ENCODE measurements at places on chromosomes 6 and 20.

DNA sequence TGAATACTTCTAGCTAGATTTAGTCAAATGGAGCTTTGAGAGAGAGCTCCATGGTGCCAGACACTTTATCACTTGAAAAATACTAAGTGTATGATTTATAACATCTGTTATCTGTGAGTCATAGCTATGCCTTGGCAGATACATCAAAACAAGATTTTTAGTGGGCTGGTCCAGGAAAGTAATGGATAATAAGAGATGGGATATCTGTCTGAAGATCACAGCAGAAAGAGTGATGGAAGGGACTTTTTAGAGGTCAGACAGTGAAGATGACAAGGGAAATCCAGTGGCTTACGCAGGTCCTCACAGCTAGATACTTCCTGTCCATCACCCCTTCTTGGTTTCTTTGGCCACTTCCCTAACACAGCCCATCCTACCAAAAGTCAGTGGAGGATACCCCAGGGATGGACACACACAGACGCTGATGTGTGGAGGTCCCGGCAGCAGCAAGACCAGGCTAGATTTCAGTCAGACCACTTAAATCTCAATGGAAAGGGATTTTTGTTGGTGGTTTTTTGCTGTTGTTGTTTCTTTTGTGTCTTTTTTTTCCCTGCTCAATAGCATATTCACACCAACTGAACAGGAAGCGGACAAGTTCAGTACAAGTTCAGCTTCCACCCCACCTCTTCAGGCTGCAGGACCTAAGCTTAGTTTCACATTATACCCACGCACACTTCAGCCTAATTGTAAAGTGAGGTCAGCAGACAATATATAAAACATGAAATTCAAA is 209.3 kb downstream of the ALDH8A1 start:
- no peak for DNase-seq

GRCh38 chr20:35768731-35769664 is 2.8 kb upstream of the PHF20 start:
- peak; percentile 63 for DNase-seq

- DNase-seq, result no peak
Measured at GRCh38 chr6:168101590-168102314, 22.7 kb upstream of the FRMD1 start.

DNA sequence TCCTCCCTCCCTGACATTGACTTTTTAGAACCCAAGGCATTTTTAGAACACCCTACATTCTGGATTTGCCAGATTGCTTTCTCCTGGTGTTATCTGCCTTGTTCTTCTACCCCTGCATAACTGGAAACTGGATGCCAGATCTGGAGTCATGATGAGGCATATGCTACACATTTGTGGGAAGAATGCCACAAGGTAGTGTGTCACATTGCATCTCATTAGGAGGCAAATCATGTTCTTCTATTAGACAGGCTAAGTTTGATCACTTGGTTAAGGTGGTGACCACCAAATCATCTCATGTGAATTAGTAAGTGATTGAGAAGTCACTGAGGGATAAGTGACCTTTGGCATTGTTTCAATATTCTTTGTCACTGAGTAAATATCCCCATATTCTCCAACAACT is 12.9 kb upstream of the NKX2-2 start:
- no peak for DNase-seq

GRCh38 chr20:35638751-35639150 is 23.1 kb downstream of the SPAG4 start:
- no peak for DNase-seq

DNA sequence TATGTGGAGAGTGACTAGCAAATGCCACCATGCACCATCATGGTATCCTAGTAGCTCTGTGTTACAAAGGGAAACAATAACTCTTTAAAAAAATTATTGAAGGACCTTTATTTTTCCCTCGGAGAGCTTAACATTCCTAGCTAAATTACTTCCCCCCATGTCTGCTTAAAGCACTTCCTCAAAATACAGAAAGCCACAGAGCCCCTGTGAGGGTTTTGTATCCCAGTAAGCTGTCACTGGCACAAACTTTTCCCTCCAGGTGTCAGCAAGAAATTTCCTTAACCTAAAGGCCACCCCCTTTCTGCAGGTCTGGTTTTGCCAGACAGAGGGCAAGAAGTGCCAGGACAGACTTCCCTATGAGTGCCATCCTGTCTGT is 340.0 kb upstream of the PRDM1 start:
- no peak for DNase-seq

All from NCI-H2029 (cell line).